NCI-H510A (cell line): ENCODE measurements at places on chromosomes 12 and 14.

DNA sequence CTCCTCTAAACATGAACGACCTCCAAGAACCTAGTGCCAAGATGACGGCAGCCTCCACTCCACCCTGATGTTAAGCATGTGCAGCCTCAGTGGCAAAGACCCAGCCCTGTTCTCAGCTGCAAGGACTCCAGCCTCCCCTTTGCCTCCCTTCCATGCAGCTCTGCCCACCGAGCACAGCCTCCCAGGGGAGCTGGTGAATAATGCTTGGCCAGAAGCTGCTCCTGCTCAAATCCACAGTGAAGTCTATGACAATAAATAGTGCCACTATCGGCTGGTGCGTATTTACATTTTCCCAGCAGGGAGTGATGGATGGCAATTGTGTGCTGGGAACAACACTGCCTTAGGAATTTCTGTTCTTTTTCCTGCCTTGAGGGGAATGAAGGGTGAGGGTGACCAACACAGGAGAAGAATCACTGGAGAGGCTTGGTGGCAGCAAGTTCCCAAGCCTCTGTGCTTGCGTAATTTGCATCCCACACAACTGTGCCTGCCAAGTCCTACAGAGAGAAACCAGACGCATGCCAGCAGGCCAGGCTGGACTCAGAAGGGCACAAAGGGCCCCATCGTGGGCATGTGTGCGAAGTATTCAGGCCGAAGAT is 29.9 kb upstream of the TC2N start:
- DNase-seq: no peak

DNA sequence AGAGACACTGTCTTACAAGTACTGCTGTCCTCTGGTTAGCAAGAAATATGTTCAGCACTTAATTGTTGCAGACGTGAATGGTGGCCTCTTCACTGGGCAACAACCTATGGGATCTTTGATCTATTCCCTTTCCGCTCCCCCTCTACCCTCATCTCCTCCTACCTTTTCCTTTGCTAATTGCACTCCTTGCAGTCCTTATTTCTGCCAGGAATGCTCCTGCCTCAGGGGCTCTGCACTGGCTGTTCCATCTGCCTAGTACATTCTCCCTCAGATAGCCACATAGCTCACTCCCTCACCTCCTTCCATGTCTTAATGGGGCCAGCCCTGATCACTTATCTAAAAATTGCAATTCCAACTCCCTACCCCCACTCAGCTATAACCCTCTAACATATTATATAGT is 4.5 kb upstream of the NFYB start:
- DNase-seq: no peak

- DNase-seq: no peak
Measured at GRCh38 chr12:125650587-125650986, 585.4 kb downstream of the AACS start.

GRCh38 chr12:52789637-52790426 is 6.1 kb downstream of the KRT3 start:
- no peak for DNase-seq

- DNase-seq: peak; percentile 17
Measured at GRCh38 chr12:96399120-96399918, 920 bp downstream of the CDK17 start.

DNA sequence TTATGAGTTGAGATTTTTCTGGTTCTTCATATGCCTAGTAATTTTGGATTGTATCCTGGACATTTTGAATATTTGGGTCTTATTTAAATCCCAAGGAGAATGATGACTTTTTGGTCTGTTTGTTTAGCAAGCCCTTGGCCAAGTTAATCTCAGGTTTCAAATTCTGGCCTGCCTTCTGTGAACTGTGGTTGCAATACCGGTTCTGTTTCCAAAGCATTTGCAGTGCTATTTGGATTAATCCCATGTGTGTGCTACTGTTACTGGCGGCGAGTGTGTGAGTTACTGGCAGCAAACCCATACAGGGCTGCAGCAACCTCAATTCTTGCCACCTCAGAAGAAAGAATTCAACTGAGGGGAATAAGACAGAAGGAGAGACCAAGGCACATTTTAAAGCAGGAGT is 51.1 kb downstream of the TMEM260 start:
- DNase-seq: no peak

DNA sequence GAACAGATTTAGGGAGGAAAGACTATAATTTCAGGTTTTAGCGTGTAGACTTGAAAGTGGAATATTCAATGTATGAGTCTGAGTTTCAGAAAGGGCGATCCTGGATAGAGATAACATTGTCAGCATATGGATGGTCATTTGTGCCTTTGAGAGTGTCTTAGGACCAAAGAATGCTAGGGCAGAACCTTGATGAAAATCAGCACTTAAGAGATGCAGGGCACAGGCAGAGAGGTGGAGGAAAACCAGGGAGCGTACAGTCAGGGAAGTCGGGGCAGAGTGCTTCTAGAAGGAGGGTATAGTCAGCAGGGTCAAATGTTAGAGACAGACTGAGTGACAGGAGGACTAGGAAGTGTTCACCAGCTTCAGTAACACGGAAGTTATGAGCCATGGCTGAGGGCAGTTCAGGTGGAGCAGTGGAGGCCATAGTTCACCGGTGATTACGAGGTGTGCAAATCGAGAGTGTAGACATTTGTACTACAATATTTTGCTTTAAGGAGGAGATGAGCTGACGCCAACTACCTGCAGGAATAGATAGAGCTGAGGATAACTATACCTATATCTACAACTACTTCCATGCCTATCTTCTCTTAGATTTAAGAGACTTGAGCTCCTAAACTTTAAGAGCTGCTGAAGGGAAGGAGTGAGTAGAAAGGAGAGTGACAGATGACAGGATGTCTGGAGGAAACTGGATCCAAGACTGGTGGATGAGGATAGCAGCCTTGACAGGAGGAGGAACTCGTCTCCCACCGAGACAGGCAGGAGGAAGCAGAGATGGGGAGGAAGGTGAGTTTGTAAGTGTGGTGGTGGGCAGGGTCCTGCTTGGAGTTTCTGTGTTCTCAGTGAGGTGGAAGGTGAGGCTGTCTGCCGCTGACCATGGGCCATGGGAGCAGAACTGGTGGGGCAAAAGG is 6.5 kb downstream of the CBLN3 start:
- DNase-seq: no peak

- no peak for DNase-seq
Measured at GRCh38 chr12:66800046-66800445, 121.2 kb upstream of the GRIP1 start.

GRCh38 chr12:12996209-12996608 is 3.9 kb downstream of the HEBP1 start:
- no peak for DNase-seq

DNA sequence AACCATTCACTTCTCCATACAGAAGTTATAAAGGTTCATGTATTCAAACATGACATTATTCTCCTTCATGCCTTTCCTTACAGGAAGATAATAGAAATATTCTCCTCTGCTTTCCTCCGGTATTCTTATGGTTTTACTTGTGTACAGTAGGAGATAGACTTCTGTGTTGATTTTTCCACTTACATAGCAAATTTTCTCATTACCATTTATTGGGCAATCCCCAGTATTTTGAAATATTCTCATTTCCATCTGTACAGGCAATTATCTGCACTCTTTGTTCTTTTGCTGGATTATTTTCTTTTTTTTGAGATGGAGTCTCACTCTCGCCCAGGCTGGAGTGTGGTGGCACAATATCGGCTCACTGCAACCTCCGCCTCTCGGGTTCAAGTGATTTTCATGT is 11.0 kb downstream of the PXMP2 start:
- no peak for DNase-seq

DNA sequence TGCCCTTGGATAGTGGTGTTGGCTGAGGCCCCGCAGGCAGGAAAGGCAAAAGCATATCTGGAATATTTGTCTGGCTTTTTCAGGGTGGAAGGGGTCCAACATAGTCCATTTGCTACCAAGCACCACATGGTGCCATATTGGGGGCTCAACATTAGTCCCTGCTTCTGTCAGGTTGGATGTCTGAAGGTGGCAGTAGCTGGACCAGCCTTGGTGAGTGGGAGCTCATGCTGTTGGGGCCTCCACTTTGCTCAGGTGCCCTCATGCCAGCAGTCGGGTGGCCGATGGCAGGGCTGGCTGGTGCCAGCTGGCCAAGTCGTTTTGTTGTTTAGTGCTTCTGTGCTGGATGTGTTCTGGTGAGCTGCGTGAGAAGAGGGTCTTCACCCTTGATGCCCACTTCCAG is 135.3 kb downstream of the PAPOLA start:
- DNase-seq: no peak
